ENCODE measurements at places on chromosomes 12 and 14.
A peak's percentile ranks its signal among the peaks of the same experiment; 100 is the strongest.

DNA sequence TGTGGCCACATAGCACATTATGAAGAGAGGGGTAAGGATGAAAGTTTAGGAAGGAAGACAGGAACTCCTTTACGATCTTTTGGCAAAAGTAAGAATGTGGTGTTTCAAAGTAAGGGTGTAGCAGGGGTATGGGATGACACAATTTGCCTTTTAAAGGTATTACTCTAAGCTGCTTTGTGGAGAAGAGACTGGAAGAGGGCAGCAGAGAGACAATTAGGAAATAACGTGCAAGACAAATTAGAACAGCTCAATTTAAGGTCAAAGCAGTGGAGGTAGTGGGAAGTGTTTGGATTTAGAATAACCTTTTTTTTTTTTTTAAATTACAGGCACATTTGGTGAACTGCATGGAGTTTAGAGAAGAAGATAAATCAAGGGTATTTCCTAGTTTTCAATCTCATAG, 342.6 kb downstream of the NOVA1 start:
- no peaks in the 10 kb centered on the region for H3K27me3 ChIP-seq
- no peaks in the 10 kb centered on the region for H3K36me3 ChIP-seq
- no peak overlapping the region for H3K4me3 ChIP-seq
- no peak for DNase-seq
- H3K27ac ChIP-seq = no peak overlapping the region

- H3K27me3 ChIP-seq = no peaks in the 10 kb centered on the region
- DNase-seq = no peak
- H3K4me3 ChIP-seq = no peak overlapping the region
- H3K27ac ChIP-seq = peak overlapping the region; percentile 83
- H3K36me3 ChIP-seq = peaks cover 94% of the 10 kb centered on the region
Measured at GRCh38 chr12:112018571-112019237, 5.5 kb downstream of the ERP29 start.

- no peak overlapping the region for H3K27ac ChIP-seq
- peak; percentile 54 for DNase-seq
- no peaks in the 10 kb centered on the region for H3K36me3 ChIP-seq
- H3K27me3 ChIP-seq = peaks cover 15% of the 10 kb centered on the region
- H3K4me3 ChIP-seq = no peak overlapping the region
- peaks cover 17% of the 10 kb centered on the region for H3K4me1 ChIP-seq
Measured at GRCh38 chr14:95260537-95261361, 59.0 kb downstream of the CLMN start.

GRCh38 chr12:68406134-68406576, 74.0 kb upstream of the MDM1 start:
- H3K27ac ChIP-seq = no peak overlapping the region
- no peaks in the 10 kb centered on the region for H3K27me3 ChIP-seq
- no peak for DNase-seq
- H3K4me1 ChIP-seq = peaks cover 15% of the 10 kb centered on the region
- no peaks in the 10 kb centered on the region for H3K36me3 ChIP-seq

DNA sequence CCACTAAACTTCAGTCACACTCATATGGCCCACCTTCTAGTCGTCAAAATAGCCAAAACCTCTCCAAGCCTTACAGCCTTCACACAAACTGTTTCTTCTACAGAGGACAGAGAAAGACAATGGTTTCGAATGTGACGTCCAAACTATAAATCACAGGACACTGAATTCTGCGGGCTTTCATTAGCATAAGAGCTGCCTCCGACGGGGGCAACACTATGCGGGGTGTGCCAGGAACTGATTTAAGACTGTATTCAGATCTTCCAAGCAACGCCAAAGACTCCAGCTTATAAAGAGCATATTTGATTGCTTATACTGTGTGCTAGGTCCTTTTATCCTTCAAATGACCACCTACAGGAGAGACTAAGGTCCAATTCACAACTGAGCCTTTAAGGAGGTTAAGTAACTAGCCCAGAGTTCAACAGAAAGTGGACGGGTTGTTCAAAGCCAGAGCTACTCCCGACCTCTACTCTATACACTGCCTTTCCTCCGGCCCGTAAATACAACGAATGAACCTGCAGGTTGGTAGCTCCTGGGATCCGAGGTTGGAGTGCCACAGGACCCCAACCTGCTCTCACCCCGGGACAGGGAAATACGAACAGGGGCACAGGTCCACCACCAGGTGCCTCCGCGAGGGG, 575 bp downstream of the L2HGDH start:
- no peak for DNase-seq
- H3K27me3 ChIP-seq = no peaks in the 10 kb centered on the region
- H3K36me3 ChIP-seq = peaks cover 58% of the 10 kb centered on the region
- H3K4me1 ChIP-seq = peaks cover 44% of the 10 kb centered on the region

- H3K4me3 ChIP-seq = no peak overlapping the region
- no peaks in the 10 kb centered on the region for H3K4me1 ChIP-seq
- no peaks in the 10 kb centered on the region for H3K36me3 ChIP-seq
- no peak overlapping the region for H3K27ac ChIP-seq
- DNase-seq = no peak
Measured at GRCh38 chr12:105278043-105278697, 42.2 kb upstream of the APPL2 start.
